ENCODE measurements at places on chromosomes 6 and 20.

GRCh38 chr20:48142516-48142773 is 357.2 kb upstream of the SULF2 start:
- DNase-seq, result no peak

DNA sequence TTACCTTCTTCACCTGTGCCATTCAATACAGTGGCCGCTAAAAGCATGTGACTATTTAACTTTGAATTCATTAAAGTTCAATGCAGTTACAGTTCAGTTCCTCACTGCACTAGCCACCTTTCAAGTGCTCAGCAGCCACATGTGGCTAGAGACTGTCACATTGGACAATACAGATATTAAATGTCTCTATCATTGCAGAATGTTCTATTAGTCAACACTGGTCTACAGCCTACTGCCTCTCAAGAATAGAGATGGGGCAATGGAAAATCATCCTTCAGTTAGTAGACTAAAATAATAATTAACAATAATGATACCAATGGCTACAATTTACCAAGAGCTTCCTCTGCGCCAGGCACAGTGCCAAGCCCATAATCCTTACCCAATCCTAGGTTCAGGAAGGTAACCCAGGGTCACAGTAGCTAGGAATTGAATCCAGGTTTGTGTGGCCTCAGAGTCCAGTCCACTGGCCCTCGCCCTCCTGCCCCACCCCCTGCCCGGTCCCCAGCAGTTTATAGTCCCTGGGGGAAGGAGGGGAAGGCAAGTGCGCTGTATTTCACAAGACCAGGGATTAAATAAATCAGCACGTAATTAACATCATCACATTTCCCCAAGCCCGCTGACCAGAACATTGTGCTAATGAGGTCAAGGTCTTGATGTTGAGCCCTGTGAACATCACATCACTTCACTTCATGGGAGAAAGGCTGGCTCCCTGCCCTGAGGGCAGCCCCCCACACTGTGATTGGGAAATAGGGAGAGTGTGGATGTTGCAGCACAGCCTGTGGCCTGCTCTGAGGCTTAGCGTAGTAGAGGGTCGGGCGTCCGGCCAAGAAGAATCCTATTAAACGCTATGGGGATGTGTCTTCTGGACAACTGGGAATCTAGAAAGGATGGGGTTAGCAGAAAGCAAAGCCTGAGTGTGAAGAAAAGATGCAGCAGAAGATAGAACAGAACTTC is 147.2 kb downstream of the VEGFA start:
- DNase-seq, result no peak

DNA sequence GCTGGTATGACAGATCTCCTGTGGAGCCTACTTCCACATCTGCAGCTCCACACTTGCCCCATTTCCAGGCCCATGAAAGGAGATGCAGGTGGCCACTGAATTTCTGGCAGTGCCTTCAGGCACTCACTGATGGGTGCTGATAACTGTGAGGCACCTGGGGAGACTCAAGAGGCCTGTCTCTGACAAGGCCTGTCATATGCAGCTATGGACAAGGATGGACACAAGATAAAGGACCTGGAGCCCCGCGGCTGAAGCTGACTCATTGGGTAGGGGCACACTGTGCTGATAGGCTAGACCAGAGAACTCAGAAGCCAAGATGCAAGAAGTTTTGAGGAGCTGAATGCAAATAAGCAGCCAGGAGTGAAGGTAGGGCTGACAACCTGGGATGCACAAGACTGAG is 81.0 kb upstream of the LRFN2 start:
- no peak for DNase-seq

- DNase-seq, result peak; percentile 81
Measured at GRCh38 chr6:116444092-116444491, 17.1 kb upstream of the CALHM6 start.

- DNase-seq, result no peak
Measured at GRCh38 chr20:4272225-4272624, 256.9 kb upstream of the RNF24 start.
